A549 treated with GW870086 at 1 μM for 4 hours (cell line): ENCODE measurements at places on chromosomes 2 and 18. TPM values are rescaled to one million over a fixed set of nuclear protein-coding genes. Genes with fewer than 3 reads are reported as not detected.

VAMP5 gene
- total RNA-seq, result 0.28 to 0.31 TPM in 2 of 5 replicates, not detected in the others

LRRTM1 gene
- not detected in 5 replicates for total RNA-seq

HRH4 gene
- not detected in 5 replicates for total RNA-seq

PKDCC gene
- 17.2 to 22.3 TPM (median 20.3 TPM) in 5 replicates for total RNA-seq

ITGB1BP1 gene
- total RNA-seq, result 161 to 189 TPM (median 185 TPM) in 5 replicates

FSIP2 gene
- not detected in 5 replicates for total RNA-seq

CHRND gene
- total RNA-seq, result not detected in 5 replicates

SERPINB4 gene
- 0.07 to 0.26 TPM (median 0.15 TPM) in 5 replicates for total RNA-seq

ELOA2 gene
- total RNA-seq, result not detected in 5 replicates

HOXD3 gene
- total RNA-seq, result 0.07 to 0.20 TPM (median 0.13 TPM) in 4 of 5 replicates, not detected in the other

TUBA4B gene
- 0.13 to 0.34 TPM (median 0.19 TPM) in 3 of 5 replicates, not detected in the others for total RNA-seq

SAG gene
- 0.02 TPM in 1 of 5 replicates, not detected in the others for total RNA-seq

DNAJC5G gene
- total RNA-seq, result not detected in 5 replicates

PLCL1 gene
- total RNA-seq, result not detected in 5 replicates

CELF4 gene
- total RNA-seq, result not detected in 5 replicates

LRP2 gene
- total RNA-seq, result not detected in 5 replicates

CFAP221 gene
- total RNA-seq, result 0.09 to 0.38 TPM (median 0.26 TPM) in 4 of 5 replicates, not detected in the other

TMEM169 gene
- 0.31 to 0.64 TPM (median 0.42 TPM) in 5 replicates for total RNA-seq

NDC80 gene
- 9.1 to 14.5 TPM (median 14.1 TPM) in 5 replicates for total RNA-seq

ESPNL gene
- 0.10 to 0.17 TPM (median 0.15 TPM) in 5 replicates for total RNA-seq

DAPL1 gene
- not detected in 5 replicates for total RNA-seq

SNED1 gene
- total RNA-seq, result 0.79 to 2.5 TPM (median 1.2 TPM) in 5 replicates

CFC1B gene
- not detected in 5 replicates for total RNA-seq

SLC8A1 gene
- 0.23 to 0.39 TPM (median 0.26 TPM) in 5 replicates for total RNA-seq

CIB4 gene
- 0.40 to 0.50 TPM in 2 of 5 replicates, not detected in the others for total RNA-seq

FBXO36 gene
- total RNA-seq, result 1.2 to 1.7 TPM (median 1.4 TPM) in 5 replicates

UGT1A8 gene
- total RNA-seq, result 0.07 to 0.28 TPM in 2 of 5 replicates, not detected in the others
